ENCODE measurements at places on chromosomes 2 and 18.

DNA sequence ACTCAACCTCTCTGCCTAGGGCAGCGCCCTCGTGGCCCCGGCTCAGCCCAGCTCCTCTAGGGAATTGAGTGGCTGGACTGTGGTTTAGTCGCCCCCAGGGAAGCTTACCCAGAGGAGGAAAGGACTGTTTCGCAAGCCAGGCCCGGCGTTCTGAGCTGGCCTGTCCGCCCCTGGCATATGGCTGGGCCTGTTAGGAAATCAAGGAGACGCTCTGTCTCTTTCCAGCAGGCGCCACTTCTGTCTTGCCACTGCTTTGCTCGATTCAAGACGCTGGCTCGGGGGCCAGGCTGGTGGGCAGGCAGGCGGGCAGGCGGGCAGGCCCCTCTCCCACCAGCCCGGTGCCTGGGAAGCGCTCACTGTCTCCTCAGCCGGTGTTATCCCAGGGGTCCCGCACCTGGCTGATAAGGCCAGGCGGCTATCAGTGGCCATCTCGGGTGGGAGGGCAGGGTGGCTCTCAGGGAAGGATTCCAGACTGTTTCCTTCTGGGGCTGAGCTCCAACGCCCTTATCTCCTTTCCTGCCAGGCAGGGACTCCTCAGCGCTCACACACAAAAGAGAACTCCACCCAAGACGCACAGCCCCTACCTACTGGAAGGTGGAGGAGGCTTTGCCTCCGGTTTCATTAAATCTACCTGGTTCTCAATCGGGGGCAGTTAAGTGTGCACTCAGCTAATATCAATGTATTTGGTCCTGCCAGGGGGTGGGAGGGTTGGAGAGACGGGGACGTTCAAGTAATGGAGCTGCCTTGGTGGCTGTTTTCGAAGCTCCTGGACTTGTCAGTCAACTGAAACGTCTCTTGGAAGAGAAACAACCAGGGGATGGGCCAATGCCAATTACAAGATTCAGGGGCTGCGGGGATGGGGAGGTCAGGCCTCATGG is 109.1 kb downstream of the SMAD7 start:
- peak; percentile 60 for DNase-seq

- no peak for DNase-seq
Observed at GRCh38 chr18:63823516-63824219, 48.5 kb downstream of the SERPINB7 start.

DNA sequence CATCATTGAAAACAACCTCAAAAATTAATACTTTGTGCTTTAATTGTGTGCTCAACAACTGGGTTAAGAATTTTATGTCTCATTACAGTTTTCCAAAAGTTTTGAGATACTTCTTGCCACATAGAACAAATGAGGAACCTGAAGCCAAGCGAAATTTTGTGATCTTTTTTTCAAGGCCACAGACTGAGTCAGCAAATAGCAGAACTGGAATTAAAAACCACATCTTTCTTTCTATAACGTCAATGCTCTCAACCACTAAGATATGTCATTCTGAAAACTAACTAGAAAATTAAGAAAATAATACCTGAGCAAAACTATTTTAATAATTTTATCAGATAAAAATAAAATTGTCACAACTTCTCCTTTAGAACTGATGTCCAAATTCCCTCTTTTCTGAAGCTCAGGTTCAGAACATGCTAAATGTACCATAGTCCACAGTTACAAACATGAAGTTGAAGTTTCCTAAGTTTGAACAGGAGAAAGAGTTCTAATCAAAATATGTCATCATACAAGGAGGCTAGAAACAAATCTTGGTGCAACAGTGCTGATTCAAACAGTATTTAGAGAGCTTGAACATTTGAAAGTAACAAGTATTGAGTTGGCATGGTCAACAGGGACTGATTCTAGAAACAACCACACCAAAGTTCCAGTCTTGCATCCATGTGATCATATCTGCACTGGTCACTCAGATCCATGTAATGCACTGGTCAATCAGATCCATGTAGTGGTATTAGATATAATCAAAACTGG is 27.6 kb upstream of the CALCRL start:
- no peak for DNase-seq

DNA sequence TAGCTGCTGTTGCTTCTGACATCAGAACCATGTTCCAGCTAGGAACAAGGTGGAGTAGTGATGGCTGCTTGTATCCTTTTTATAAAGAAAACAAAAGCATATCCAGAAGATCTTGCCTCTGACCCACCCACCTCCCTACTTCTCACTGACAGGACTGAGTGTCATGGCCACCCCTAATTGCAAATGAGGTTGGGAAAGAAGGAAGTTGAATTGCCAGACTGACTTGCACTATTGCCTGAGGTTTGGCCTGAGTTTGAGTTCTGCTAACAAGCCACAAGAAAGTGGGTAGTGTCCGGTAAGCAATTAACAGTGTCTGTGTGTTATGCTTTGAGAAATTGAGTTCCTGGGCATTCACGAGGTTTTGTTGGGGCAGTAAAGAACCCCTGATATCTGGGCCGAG is 22.8 kb downstream of the SGPP2 start:
- no peak for DNase-seq

GRCh38 chr2:207513551-207514257 is 16.1 kb upstream of the CREB1 start:
- DNase-seq, result no peak

DNA sequence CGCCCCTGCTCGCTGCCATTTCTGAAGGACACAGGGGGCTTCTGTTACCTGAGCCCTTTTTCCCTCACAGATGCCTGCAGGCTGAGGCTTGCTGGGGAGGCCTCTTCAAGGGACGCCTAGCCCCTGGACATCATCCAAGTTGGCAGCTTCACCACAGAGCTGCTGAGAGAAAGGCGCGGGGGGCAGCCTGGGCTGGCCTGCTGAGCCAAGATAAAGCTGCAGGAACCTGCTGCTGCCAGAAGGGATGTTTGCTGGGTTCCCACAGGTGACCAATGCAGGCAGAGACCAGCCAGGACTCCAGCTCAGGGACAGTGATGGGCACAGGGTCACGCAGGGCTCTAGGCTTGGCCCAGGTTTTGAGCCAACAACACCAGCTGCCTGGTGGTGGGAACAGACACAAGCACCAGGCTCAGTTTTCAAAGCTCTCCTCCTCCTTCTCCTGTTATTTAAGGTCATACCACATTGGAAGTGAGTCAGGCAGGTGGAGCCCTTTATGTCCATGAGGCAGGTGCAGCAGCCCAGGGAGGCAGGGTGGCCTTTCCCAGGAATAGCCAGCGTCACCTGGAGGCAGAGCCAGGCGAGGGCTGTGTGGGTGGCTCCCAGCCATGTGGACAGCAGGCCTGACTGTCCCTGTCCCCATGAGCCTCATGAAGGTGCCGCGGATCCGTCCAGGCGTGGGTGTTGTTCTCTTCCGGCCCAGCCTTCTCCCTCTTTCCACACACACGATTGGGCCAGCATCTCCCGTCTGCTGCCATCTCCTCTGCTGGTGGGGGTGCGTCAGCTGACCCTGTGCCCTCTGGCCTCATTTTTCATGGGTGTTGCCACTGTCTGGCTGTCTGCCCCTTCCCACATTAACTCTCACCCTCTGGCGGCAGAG is 515.5 kb upstream of the MYT1L start:
- DNase-seq, result peak; percentile 75

DNA sequence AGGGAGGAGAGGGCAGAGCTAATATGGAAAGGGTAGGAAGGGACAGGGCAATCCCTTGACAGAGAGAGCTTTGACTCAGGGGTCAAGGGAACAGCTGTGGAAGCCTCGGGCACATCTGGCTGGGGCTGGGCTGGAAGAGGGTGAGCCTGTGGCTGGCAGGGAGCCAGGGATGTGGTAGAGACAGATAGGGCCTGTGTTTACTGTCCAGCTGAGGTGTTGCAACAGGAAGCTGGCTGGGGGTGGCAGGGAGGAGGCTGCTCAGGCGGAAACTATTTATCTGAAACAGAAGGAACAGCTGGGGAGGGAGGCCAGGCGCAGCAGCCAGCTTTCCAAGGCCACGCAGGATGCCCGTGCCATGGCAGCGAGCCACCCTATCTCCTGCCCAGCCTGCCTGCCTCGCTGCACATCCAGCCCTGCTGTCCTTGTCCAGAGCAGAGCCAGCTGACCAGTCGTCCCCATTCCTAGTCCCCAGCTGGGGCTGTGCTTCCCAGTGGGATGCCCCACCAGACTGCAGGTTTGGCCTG is 264.7 kb downstream of the CYP26B1 start:
- peak; percentile 69 for DNase-seq

DNA sequence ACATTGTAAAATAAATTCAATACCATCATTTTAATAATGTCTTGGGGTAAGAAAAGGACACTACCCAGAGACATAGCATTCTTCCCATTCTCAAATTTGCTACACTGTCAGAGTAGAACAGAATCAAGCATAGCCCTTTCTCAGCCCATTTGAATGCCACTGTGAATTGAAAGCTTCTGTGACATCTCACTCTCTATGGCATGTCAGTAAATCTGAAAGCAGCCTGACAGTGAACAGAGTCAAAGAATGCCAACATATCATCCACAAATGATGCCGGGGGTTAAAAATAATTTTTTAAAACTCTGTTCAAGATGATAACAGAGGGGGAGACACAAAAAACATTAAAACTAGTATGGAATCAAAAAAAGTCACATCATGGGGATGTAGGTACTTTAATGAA is 17.6 kb downstream of the SUCLG1 start:
- no peak for DNase-seq

DNA sequence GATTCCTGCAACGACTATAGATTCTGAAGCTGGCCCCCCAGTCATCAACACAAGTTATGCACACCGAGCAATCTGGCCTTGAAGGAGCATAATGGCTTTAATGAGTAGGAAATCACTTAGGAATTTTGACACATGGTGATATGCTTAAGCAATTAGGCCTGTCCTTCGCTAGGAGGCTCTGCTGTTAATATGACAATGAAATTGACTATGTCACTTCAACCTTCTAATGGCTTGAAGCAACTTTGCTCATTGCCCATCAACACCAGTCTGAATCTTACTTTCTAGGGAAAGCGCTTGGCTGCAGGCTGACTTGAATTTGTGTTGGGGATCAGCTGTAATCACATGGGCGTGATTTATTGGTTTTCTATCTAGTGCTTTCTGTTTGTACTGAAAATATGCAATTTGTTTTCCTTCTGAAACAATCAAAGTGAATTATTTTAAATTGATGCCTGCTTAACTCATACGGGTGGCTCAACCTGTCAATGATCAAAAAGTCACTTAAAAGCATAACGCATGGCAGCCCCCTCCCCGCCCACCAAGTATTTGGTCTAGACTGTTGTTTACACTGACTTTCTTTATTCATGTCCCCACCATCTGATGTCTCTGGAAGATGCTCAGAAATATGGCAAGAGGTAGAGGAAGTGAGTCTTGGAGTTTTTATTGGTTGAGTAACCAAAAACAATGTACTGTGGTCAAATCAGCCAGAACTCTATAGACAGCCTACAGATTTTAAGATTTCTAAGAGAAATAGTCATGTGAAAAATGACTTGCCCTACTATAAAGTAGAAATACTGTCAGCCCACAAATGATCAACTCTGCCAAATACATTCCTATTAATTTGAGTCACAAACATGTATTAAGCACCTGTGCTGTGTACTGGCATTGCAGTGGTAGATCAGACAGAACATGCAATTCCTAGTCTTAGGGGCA is 344.9 kb downstream of the RBM43 start:
- DNase-seq, result no peak

DNA sequence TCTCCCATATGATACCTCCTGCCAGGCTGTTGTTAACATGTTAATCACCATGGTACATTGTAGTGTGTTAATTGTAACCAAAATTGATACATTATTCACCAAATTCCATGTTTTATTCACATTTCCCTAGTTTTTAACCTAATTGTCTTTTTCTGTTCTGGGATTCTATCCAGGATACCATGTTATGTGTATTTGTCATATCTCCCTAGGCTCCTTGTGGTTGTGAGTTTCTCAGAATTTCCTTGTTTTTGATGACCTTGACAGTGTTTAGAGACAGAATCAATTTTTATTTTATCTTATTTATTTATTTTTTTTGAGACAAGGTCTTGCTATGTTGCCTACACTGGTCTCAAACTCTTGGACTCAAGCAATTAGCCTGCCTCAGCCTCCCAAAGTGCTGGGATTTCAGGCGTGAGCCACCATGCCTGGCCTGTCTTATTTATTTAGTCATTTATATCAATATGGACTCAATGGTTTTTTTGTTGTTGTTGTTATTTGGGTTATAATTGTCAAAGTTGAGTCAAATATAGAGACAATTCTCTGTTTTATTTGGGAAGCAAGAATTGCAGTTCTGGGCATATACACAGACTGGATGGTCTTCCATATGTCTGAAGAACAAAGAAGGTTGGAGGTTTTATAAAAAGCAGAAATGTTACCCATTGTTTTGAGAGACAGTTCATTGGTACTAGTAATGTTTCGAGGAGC is 42.6 kb downstream of the INPP4A start:
- no peak for DNase-seq

DNA sequence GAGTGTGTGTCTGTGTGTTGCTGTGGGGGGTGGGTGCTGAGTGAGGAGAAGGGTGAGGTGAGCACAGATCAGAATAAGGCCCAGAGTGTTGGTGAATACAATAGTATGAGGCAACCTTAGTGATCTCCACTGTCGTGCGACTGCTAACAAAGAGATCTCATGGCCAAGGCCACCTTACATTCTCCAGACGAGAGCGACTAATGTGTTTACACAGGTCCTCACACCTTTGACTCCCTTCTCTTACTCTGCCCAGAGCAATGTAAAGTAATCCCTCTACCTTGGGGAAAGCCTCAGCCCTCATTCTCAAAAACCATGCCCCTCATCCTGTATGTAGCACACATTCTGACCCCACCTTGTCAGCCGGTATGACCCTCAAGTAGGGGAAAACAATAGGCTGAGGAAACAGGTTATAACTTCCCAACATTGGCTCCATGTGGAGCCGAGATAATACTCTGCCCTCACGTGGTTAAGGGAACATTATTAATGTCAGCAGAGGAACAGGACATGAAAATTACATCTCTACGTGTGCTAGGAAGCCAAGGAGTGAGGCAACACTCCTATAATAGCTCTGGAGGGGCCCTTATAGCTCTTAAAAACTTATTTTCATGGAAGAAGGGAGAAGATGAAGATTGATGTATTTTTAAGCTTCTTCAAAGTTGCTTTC is 323.0 kb upstream of the NT5C1B start:
- no peak for DNase-seq

DNA sequence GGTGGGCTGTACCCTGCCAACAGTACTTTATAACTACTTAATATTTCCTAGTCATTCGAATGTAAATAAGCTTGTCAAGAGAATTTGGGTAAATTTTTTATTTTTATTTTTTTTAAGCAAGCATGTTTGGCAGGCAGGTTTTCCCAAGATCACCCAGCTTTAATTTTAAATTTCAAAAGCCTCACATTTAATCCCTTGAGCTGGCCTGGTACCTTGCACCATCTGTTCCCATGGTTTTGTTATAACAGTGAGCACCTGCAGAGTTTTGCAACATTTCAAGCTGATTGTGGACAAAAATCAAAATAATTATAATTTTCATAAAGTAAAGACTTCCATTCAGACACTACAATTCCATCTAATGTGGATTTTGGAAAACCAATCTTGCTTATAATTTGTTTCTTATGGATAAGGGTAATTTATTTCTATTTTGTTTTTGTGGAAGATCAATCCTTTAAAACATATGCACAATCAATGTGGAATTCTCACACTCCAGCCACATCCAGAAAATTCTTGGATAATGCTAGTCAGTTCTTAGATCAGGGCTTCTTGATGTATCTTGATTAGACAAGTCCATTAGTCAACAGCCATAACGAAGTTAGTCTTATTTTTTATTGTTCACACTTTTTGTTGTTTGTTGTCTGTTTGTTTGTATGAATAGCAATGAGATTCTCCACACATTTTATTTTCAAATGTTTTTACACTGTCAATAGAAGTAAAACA is 689.3 kb downstream of the NR4A2 start:
- DNase-seq, result no peak
